ENCODE measurements at places on chromosomes 1 and 21.

- DNase-seq: no peak
Observed at GRCh38 chr1:34950428-34950827, 21.0 kb upstream of the DLGAP3 start.

- DNase-seq: no peak
Observed at GRCh38 chr1:183730107-183730724, 74.7 kb upstream of the RGL1 start.

DNA sequence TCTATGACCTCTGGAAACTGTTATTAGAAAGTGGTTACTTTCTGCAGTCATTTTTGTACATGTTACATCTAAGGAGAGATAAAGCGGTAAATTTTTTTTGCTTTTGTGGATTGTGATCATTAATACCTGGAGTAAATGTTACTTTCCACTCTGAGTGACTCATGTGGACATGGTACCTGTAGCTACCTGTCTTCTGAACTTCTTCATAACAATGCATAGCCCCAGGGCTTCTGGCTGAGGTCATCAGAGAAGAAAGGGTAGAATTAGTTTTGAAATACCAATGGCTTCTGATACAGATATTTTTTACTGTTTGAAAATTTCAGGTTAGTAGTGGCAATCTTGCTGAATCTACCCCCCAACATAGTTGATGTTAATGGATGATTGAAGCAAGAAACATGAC lies 489.3 kb downstream of the RWDD3 start:
- no peak for DNase-seq

DNA sequence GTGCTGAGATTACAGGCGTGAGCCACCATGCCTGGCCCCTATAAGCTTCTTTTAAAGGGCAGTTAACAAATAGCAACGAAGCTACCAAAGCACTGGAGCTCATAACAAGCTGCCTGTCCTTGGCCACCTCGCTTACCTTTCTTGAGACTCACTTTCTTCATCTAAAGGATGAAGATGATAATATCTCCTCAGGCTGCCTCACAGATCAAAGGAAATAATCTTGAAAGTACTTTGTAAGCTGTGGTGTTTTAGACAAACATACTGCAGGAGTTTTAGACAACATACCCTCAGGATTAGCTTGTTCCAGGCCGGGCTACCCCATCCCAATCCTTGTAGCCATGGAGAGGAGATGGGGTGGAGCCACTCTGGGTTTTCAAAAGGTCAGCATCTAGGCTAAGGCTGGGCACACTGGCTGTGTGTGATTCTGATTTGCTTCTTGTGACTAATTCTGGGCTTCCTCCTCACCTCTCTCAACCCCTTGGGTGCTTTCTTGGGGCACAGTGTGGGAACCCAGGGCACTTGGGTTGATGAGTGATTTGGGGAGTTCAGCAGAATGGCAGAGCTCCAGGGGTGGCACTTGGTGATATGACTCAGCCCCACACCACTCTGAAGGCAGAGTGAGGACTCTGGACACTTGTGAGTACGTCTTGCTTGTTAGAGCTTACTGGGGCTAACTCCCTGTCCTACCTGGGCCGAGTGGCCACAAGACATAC lies 5.2 kb downstream of the GPR25 start:
- DNase-seq: peak; percentile 69

GRCh38 chr1:209196140-209196539 lies 387.4 kb upstream of the CAMK1G start:
- no peak for DNase-seq

DNA sequence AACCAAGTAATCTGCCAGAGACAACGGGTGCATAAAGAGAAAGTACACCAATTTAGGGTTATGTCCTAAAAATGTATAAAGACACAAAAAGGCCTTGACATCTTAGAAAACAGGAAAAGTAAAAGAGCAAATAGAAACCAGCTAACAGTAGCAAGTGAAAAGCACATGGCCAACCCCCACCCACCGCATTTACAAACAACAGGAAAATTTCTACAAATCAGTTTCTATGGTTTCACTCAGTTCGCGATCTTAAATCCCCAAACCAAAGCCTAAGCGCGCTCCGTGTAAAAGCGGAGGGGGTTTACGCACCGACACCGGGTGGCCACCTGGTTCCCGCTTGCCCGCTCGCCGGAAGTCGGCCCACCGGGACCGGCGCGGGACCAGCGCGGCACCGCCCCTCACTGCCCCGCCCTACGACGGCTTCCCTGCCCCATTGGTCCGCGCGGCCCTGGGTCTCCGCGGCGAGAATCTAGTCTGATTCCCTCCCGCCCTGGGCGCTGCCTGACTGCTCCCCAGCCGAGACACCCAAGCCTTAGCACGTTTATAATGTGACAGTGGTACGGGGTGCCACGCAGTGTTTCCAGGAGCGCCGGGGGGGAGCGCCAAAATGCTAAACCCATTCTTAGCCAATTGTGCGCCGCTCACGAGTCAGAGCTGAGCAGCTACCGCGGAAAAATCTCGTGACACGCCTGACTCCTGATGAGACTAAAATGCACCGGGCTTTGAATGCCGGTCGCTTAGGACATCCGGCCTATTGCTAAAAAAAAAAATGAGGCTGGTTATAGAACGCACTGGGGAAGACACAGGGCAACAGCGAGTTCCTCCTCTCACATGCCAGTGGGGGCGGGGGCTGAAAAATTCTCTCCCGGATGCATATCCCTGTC lies at the start of gene GART:
Gene GART, minus strand, starts transcription at position 362 of the 884 bp plus-strand sequence. CDS start 2,802 bp downstream, outside the sequence.
- DNase-seq: peak; percentile 92

- DNase-seq: no peak
Observed at GRCh38 chr1:246790833-246791232, 66.6 kb downstream of the SCCPDH start.

- no peak for DNase-seq
Observed at GRCh38 chr1:161185732-161186311, 8.5 kb upstream of the B4GALT3 start.

- DNase-seq: no peak
Observed at GRCh38 chr1:240577095-240577494, 34.9 kb downstream of the GREM2 start.

DNA sequence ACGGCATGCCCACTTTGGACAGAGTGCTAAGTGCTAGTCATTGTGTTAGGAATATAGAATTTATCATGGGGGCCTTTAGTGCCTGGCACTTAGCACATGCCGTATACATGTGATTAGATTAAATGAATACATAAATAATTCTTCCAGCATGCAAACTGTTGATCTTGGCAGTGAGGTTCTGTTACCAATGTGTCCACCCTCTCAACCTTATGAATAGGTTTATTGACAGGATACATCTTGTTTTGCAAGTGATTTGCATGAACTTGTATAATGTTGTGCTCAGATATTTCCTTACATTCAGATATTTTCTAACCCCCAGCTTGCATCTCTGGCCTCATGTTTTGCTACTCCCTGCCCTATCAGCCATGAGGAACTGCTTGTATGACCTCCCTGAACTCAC lies 60.3 kb upstream of the ZNF648 start:
- DNase-seq: no peak

DNA sequence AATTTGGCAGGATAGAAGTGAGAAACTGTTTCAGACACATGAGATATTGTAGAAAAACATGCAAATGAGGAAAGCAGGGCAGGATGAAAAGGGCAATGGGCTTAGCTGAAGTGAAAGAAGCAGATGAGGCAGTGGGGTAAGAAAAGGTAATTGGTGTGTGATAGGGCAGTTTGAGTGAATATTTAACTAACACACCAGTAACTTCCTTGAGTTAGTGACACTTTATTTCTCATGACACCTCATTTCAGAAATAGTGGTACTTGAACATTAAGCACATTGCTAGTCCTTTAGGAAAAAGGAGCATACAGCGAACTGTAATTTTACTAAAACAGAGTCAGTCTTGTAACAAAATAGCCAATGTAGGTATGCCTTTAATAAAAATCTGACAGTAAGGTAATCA lies 415.0 kb downstream of the DPYD start:
- no peak for DNase-seq

- DNase-seq: no peak
Observed at GRCh38 chr21:27550287-27550686, 583.4 kb upstream of the ADAMTS5 start.

- no peak for DNase-seq
Observed at GRCh38 chr1:24021403-24022266, 41.5 kb upstream of the SRSF10 start.

- DNase-seq: no peak
Observed at GRCh38 chr1:117653195-117653594, 47.3 kb downstream of the TENT5C start.

- DNase-seq: peak; percentile 93
Observed at GRCh38 chr1:206507284-206508129, at the start of gene RASSF5. Gene RASSF5, plus strand, starts transcription at chr1:206507531. Its CDS starts 72 bp downstream, at chr1:206507603.

DNA sequence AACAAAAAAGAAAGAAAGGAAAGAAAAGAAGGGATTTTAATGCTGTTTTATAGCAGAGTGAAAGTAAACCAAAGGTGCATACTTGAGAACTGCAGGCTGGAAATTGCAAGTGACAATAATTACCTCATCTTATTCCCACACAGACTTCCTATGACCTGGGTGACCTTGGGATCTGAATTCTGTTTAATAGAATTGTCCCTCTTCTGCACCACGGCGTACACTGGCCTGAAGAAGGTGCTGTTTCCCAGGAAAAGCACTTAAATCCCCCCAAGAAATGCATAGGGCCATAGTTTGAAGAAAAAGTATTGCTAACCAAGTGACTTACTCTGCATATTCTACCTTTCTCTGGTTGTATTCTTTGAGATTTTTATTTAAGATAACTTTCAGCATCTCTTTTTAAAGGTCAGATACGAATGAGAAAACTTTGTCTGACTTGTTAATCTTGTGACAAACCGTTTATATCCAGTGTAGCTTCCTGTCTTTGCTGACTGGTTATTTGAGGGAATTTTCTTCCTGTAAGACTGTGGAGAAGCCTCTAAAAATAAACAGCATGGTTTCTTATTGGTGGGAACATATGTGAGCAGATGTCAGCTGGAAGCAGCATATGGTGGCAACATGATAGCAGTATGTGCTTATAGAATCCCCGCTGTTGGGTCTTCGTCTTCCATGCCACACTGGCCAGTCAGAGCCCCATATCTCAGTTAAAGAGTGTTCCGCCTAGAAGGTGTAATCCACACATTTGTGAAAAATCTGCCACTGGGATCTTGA lies 16.3 kb downstream of the TGFB2 start:
- DNase-seq: no peak

- DNase-seq: no peak
Observed at GRCh38 chr1:231104917-231105316, 56.9 kb upstream of the TRIM67 start.

Data from activated CD8-positive, alpha-beta memory T cell treated with anti-CD3 and anti-CD28 coated beads for 24 hours (primary cell).